ENCODE measurements at places on chromosomes 4 and X.

GRCh38 chrX:100654261-100654660 lies 10.3 kb downstream of the SRPX2 start:
- no peak for DNase-seq

DNA sequence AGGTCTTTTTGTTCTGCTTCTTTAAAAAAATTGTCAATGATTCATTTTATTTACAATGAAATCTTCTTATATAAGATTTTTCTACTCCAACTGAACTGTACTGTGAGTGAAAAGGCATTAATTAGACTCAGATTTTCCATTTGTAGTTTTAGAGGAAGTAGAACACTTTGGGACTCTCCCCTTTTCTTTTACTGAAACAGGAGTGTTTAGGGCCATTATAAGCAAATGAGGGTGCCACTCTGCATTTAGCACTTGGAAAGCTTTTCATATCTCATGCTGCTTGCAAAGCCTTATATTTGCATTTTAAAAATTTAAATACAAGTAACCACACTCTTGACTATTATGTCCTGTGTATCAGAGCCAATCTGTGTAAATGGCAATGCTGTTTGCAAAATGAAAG lies 584.3 kb downstream of the KLHL13 start:
- no peak for DNase-seq

GRCh38 chrX:123871309-123871708 lies 11.5 kb downstream of the XIAP start:
- no peak for DNase-seq

DNA sequence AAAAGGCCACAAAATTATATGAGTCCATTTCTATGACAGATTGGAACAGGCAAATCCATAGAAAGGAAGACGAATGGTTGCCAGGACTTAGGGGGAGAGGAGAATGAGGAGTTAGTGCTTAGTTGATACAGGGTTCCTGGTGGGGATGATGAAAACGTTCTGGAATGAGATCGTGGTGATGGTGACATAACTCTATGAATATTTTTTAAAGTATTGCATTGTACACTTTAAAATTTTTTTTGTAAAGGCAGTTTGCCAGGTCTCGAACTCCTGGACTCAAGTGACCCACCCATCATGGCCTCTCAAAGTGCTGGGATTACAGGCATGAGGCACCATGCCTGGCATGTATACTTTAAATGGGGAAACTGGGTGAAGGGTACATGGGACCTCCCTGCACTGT lies 9.9 kb upstream of the CCNQ start:
- no peak for DNase-seq

DNA sequence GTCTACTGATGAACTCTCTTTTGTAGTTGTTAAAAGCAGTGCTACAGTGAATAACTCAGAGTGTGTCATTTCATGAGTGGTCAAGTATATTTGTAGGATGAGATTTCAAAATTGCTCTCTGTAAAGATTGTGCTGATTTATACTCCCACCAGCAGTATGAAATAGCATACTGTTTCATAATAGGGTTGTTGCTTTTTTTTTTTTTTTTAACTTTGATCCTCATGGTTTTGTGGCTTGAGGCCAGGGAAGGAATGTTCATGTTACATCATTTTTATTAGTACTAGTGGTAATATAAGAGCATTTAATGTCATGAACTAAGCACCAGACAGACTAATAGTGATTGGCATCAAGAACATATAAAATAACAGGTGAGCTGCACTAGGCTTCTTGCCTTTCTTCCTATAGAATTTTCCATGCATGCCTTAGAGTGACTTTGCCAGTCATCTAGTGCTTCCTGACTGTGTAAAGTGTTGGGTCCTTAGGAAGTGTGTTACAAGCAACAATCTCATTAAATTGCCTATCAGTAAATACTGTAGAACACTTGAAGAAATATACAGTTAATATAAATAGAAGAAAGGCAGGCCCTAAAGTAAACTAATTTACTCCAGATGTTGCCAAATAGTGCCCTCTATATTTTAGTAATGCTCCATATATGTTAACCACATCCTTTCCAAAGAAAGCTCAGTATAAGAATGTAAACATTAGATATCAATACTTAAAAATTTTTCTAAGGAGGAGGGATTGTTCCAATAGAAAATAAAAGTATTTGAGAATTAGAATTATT lies 38.6 kb upstream of the MSMO1 start:
- no peak for DNase-seq

DNA sequence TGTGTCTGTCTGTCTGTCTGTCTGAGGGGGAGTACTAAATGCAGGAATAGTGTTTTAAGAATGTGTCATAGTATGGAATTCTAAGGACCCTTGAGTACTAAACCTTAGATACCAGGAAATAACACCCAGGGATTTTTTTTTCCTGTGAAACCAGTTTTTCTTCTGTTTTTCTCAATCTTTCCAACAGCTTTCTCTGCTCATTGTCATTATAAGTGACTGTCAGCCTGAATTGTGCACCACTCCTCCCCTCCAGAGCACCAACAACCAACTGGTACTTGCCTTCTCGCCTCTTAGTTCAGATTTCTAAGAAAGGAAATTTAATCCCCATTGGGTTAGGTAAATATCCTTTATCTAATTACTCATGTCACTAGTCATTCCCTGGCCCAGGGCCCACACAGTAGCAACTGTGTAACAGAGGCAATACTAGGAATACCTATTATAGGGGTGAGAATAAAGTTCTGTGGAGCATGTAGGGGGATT lies 320.6 kb downstream of the ADGRL3 start:
- no peak for DNase-seq

- no peak for DNase-seq
Measured at GRCh38 chrX:154063234-154063633, 34.3 kb downstream of the MECP2 start.

GRCh38 chrX:22041907-22042530 lies 9.9 kb downstream of the PHEX start:
- no peak for DNase-seq

- DNase-seq: no peak
Measured at GRCh38 chr4:188719794-188720193, 580.6 kb downstream of the TRIML1 start.

GRCh38 chr4:126264839-126265238 lies 950.1 kb downstream of the FAT4 start:
- DNase-seq: no peak

DNA sequence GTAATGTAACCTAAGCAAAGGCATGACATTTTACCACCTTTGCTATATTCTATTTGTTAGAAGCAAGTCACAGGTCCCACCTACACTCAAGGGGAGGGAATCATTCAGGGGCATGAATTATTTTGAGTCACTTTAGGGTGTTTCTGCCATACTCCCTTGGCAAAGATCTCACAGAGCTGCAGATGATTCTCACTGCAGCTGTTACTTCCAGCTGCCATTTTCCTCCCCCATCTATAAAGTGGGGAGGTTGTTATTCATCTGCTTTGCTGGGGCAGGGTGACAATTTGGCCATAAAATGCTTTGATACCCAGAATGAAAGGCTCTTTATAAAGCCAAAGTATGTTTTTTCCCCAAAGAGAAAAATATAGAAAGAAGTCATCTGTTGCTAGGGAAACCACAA lies 136.5 kb upstream of the SMIM31 start:
- no peak for DNase-seq

DNA sequence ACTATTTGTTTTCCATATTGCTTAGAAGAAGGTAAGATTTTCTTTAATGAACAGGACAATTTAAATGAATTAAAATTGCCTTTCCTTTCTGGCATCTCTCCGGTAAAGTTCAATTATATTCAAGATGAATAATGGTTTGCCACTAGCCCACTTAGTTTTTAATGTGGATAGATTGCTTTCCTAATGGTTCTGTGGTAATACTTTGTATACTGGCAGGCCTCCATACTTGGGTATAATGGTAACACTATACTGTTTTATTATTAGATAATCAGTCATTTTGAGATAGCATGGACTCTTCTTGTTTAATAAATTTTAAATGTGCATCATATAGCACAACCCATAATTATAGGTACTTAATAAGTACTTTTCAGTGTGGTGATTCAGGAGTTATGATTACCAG lies 89.5 kb downstream of the ELOVL6 start:
- DNase-seq: no peak

- no peak for DNase-seq
Measured at GRCh38 chr4:34178476-34178875, 2065.8 kb downstream of the ARAP2 start.

GRCh38 chr4:56058555-56058954 lies 109.8 kb downstream of the CEP135 start:
- DNase-seq: no peak

GRCh38 chr4:105145903-105146275 lies 787 bp upstream of the TET2 start:
- DNase-seq: no peak

GRCh38 chr4:59855630-59856352 lies 1344.3 kb upstream of the ADGRL3 start:
- DNase-seq: no peak

- DNase-seq: no peak
Measured at GRCh38 chr4:171432536-171432935, 380.7 kb upstream of the GALNTL6 start.

GRCh38 chr4:40378619-40379018 lies 43.5 kb downstream of the CHRNA9 start:
- no peak for DNase-seq

- no peak for DNase-seq
Measured at GRCh38 chrX:39577985-39578869, 519.5 kb downstream of the BCOR start.

- no peak for DNase-seq
Measured at GRCh38 chr4:76055016-76055415, 19.1 kb upstream of the CXCL11 start.

DNA sequence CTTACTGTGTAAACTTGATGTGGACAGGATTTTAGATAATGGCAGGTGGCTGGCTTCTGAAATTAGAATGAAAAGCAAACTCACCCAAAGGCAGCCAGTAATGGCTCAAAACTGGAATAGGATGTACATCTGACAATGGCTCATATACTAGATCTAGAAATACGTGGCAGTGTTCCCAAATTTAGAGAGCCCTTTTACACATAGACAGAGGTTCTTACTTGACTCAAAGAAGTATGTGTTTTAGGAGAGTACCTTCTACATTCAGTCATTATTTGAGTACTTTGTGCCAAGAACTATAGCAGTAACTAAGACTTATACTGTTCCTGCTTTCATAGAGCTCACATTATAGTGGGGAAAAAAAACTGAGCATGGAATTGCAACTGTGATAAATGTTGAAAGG lies 48.0 kb downstream of the UBE2K start:
- no peak for DNase-seq

DNA sequence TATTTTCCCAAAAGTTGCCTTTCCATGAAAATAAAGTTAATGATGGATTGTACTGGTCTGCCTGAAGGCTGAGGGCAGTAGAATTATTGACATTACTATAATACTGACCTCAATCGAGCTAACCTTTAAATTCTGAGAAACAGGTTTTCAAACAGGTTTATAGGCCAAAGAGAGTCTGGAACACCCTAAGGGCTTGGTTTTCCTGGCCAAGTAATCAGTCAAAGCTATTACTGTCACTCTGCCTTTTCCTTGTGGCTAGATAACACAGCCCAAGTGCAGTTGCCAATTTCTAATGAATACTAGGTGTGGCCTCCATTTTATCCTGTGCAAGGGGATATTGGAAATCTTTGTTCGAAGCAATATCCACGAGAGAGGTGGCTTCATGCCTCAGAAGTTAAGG lies 75.2 kb downstream of the INTS12 start:
- no peak for DNase-seq

GRCh38 chr4:26861434-26862186 lies 969 bp downstream of the STIM2 start:
- peak; percentile 56 for DNase-seq

GRCh38 chr4:53307210-53307609 lies 58.7 kb downstream of the SCFD2 start:
- no peak for DNase-seq

- no peak for DNase-seq
Measured at GRCh38 chrX:115269051-115269683, 20.3 kb upstream of the LUZP4 start.

DNA sequence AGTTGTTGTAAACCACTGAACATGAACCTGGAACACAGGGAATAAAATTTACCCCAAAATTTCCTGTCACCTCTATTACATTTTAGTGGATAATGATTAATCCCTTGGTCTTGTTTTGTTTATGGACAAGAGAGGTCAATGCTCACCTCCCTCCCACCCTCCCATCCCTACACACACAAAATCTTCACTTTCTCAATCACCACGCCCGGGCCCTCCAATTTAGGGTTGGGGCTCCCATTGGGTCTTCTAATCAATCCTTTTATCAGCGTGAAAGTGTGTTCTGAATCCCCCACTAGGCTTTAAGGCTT lies 23.1 kb downstream of the ABCG2 start:
- no peak for DNase-seq

DNA sequence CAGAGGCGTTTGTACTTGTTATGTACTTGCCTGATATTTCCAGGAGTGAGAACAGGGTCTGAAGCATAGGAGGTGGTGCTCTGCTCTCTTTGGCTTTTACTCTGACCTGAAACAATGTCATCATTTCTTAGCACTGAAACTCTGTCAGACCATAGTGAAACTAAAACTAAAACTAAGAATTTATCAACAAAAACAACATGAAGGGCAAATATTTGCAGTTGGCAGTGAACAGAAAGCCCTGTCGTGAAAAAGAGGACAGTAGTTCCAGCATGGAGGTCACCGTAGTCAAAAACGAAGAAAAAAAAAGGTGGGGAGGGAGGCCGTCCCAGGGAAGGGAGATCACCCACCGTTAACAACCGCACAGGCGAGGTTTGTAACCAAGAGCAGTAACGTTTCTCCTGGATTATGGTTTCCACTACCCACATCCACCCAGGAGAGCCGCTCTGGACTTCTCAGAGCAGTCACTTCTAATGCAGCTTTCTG lies 97.5 kb downstream of the ANK2 start:
- DNase-seq: no peak

DNA sequence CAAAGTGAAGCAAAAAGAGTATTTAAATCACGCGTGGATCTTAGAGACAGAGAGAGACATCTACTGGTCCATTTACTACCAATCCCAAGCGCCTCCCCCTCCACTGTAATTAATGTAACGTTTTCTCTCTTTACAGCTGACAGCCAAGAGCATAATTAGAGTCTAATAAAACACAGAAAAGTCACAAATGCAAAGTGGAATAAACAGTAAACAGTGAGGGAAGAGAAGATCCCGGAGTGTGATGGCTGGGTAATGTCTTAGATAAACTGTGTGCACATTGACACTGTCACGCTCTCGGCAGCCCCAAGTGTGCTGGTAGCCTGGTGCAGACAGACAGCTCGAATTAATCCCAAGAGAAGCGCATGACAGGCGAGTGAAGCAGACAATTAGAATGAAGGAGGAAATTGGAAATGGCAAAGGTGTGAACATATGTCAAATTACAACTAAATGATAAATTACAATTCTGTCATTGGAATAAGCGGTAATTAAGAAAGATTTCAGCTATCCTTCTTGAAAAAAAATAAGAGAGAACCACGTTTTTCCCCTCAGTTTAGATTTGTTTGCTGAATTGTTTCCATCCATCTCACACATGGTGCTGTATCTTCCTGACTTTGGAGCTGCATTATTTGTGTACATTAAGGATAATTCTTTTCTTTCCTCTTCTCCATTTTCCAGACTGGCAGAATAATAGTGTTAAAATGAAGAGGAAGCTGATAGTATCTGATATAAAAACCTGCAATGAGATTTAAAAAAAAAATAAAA lies 100.1 kb downstream of the CXXC4 start:
- DNase-seq: no peak

- no peak for DNase-seq
Measured at GRCh38 chr4:139763205-139763604, 97.6 kb downstream of the MGST2 start.

Measured in NCI-H187 treated with DMSO at 0.1 percent for 48 hours (cell line).